Cardiac fibroblast (primary cell): ENCODE measurements at places on chromosomes 5 and 9.

GRCh38 chr5:54601411-54602230 is 84.1 kb downstream of the SNX18 start:
- no peak for DNase-seq

- no peak for DNase-seq
These were observed 46.1 kb downstream of the PRUNE2 start for GRCh38 chr9:76859860-76860259.

GRCh38 chr5:91187032-91187431 is 196.1 kb downstream of the ARRDC3 start:
- DNase-seq = no peak

DNA sequence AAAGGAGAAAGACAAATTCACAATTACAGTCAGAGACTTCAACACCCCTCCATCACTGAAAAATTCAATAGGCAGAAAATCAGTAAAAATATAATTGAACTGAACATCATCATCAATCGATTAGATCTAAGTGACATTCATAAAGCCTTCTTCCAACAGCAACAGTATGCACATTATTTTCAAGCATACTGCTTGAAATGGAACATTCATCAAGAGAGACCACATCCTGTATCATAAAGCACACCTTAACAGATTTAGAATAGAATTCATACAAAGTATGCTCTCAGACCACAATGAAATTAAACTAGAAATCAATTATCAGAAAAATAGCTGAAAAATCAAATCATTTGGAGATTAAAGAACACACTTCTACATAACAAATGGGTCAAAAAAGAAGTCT is 39.1 kb downstream of the ERMP1 start:
- no peak for DNase-seq

DNA sequence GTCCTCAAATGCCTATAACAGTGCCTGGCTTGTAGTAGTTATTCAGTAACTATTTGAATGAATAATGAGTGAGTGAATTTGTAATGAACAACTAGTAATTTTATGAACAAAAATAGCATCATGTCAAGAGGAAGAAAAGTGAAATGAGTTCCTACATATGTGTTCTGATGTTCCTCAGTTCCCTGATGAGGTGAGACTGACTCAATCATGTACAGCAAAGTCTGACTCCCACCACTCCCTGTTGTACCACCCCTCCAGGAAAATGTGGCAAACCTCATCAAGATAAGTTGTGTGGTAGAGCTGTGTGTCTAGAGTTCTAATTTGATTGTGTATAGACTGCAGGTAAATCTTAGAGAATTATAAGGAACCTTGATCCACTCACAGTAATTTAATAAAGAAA is 201.6 kb downstream of the GOLPH3 start:
- no peak for DNase-seq

- no peak for DNase-seq
These were observed 104.1 kb upstream of the NIPBL start for GRCh38 chr5:36772276-36773140.

- peak; percentile 10 for DNase-seq
These were observed 103.6 kb upstream of the SSBP2 start for GRCh38 chr5:81854485-81854884.
